Karpas-422 (cell line): ENCODE measurements at places on chromosomes 2 and 18. TPM values are rescaled to one million over a fixed set of nuclear protein-coding genes. Genes with fewer than 3 reads are reported as not detected.

- no peak for DNase-seq
These were observed 190.1 kb downstream of the NDUFA10 start for GRCh38 chr2:239835056-239835455.

DNA sequence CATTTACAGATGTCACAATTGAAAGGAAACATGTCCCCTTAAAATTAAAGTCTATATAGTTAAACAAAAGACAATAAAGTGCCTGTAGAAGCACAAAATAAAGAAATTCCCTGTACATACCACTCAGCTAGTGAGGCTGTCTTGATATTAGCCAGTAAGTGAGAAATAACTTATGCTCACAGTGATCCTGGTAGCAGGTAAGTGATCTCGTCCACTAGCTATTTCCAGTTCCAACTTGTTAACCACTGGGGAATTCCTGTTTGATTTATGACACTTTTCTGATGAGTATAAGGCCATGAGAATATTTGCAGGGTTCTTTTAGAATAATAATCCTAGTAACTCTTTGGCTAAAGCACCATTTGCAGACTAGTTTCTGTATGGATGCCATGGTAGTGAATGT is 127.9 kb upstream of the PGAP1 start:
- DNase-seq, result no peak

GRCh38 chr2:46076251-46076650 is 221.0 kb upstream of the EPAS1 start:
- DNase-seq, result no peak

GRCh38 chr2:219155054-219155644 is 5.5 kb downstream of the NHEJ1 start:
- peak; percentile 90 for DNase-seq

- DNase-seq, result no peak
These were observed 286.8 kb upstream of the HS6ST1 start for GRCh38 chr2:128605421-128605820.

- no peak for DNase-seq
These were observed 90.2 kb downstream of the BCL11A start for GRCh38 chr2:60463249-60463648.

- no peak for DNase-seq
These were observed 47.7 kb upstream of the TMEM247 start for GRCh38 chr2:46431481-46432235.

Gene TWIST2
- total RNA-seq, result 0.67 TPM in 1 of 2 replicates, not detected in the other

Gene CFAP65
- total RNA-seq, result 0.11 TPM in 1 of 2 replicates, not detected in the other

Gene SCYGR4
- total RNA-seq, result not detected in 2 replicates
